ENCODE measurements at places on chromosomes 5 and 9.

DNA sequence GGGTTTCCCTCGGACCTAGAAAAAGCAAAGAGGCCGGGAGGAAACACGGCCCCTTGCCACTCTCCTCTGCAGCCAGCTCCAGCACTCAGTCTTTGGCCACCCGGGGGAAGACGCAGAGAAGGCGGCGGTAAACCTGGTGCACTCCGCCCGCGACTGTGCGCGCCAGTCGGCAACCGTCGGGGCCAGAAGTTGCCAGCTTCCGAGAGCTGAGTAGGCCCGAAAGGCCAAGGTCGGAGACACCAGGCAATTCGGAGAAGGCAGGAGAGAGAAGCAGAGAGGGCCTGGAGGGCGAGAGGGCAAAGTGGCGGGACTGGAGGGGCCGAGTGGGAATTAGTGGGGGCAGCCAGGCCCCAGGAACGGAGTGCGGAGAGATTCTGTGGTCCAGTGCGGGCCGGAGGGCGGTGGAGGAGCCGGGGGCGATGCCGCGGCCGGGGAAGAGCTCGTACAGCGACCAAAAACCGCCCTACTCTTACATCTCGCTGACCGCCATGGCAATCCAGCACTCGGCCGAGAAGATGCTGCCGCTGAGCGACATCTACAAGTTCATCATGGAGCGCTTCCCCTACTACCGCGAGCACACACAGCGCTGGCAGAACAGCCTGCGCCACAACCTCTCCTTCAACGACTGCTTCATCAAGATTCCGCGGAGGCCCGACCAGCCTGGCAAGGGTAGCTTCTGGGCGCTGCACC lies at the start of gene FOXB2:
Gene FOXB2, plus strand, starts transcription at position 420 of the 690 bp plus-strand sequence. Its CDS starts 0 bp downstream, at position 420.
- no peak for DNase-seq

- DNase-seq, result no peak
Measured at GRCh38 chr5:127028822-127029457, 1.4 kb downstream of the MARCHF3 start.

DNA sequence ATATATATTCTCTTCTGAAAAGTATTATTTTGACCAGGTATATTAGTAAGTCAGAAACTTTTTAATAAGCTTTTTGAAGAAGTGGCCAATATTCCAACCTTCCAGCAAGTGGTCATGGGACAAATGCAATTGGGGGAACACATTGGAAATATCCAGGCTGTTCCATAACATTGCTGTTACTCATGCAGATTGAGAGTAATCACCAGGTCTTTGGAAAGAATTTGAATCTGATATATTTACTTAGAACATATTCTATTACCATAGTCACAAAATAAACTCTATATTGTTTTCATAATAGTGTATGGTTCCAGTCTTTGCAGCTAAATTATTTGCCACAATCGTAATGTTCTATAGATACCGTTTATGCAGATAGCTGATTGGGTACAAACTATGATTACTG lies 102.8 kb downstream of the TAF11L14 start:
- DNase-seq, result no peak

DNA sequence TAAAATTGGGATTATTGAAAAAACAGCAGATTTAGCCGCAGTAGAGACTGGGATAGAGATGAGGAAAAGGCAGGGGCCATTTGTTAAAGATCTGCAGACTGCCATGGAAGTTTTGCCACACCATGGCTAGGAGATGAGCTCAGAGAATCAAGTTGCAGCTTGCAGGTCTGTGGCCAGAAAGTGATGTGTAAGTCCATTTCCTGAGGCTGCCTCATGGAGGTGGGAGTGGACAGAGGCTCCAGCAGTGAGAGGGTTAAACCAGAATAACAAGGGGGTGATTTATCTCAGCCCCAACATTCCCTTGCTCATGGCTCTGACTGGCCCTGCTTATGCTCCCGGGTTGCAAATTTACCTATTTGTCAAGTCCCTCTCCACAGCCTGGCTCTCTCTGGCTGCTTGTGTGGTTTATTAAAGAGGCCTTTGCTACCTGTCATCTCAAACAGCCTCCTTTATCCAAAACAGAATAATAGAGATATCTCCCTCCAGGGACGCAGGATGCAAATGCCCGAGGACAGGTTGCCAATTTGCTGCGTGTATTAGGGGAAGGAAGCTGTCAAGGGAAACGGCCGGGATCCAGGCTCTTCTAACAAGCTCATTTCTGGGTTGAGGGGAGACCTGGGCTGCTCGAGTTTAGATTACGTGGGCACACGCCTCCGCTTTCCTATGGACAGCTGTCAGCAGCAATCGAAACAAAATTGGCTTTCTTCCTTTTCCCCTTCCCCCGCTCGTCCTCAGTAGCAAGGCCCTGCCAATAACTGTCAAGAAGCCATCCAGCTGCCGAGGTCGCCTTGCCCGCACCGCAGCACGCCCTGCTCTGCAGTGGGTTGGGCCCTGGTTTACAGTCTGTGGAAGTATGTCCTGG lies 72.8 kb upstream of the PITX1 start:
- DNase-seq, result no peak

DNA sequence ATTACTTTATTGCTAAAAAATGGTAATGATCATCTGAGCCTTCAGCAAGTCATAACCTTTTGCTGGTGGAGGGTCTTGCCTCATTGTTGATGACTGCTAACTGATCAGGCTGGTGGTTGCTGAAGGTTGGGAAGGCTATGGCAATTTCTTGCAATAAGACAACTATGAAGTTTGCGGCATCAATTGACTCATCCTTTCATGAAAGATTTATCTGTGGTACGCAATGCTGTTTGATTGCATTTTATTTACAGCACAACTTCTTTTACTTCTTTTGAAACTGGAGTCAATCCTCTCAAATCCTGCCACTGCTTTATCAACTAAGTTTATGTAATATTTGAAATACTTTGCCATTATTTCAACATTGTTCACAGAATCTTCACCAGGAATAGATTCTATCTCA lies 58.3 kb upstream of the ACO1 start:
- no peak for DNase-seq

DNA sequence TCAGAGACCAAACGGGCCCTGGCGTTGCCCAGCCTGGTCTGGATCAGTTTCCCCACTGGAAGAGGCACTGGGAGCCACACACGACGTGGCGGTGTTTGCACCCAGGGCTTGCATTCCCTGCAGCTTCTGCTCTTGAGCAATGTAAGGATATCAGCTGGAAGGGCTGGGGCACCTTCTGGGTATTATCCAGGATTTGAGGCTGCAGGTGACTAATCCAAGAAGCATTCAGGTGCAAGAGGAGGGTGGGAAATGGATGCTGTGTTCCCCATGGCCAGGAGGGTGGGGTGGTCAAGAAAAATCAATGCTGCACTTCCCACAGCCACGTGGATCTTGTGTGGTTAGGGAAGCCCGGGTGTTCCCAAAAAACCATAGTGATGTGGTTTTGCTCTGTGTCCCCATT lies 430.9 kb downstream of the IRX2 start:
- DNase-seq, result no peak

DNA sequence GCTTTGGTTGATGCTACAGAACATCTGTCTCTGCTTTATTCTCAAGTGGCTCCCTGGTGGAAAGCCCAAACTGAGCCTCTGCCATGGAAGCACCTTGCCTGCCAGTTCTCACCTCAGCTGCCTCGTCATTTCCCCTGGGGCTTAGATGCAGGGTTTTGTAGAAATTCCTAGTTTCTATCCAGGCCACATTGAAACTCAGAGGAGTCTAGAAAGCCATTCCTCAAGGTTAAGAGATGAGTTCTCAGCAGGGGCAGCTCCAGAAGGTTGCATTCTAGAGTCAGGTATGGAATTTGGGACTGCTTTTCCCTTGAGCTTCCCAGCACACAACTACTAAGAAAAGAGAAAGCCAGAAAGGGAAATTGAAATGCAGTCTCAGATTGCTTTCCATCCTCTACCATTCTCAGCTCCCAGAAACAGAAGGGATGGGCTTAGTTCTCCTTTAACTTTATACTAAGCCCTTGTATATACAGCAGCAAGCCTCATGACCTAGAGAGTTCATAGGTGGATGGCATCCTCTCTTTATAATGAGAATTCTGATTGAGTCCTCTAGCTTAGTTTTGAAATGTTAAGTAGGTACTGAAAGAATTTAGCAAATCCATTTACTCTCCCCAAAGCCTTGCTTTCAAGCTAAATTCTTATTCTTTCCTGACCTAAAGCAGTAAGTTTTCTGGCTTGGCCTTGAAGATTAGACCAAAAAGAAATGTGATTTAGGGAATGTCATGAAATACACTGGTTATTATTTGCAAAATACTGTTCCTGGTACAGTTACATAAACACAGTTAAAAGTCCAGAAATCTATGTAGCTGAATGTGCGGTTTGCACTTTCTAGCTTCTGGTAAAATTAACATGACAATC lies 66.0 kb upstream of the MEF2C start:
- DNase-seq, result no peak

DNA sequence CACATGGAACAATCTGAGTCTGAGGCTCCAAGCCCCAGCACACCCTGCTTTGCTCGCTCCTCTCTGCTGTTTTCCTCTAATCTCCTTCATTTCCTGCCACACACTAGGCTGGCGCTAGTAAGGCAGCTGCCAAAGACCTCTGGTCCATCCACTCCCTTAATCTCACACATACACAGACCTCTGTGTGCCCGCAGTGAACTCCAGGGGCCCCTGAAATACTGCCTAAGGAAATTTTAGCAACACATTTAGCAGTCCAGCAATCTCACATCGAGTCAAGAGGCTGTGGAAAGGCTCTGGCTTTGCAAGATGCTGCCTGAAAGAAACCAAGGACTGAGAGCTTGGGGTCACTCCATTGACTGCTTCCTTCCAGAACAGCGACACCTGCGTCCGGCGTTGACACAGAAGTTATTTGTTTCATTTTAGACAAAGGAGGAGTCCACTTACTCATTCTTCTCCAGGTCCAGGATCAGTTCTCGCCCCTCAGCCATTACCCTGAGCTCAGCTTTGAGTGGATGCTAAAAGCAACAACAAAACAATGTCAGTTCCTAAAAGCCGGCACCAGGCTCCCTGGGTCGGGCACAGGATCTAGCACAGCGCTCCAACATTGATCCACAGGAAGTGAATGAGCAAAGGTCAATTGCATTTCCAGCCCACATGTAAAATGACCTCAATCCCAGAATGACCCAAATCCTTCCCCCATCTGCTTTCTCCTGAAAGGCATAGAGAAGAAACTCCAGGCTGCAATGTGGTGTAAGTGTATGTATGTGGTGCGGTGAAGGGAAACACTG lies 11.5 kb downstream of the ADAM19 start:
- DNase-seq, result no peak

DNA sequence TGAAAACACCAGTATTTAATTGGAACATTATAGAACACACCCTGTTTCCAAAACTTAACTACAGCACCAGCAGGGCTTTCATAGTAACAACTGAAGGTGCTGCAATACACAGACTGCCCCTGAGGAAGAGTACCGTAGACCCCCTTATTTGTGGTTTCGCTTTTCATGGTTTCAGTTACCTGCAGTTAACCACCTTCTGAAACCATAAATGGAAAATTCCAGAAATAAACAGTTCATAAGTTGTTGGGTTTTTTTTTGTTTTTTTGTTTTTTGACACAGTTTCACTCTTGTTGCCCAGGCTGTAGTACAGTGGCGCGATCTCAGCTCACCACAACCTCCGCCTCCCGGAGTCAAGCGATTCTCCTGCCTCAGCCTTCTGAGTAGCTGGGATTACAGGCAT lies 9.5 kb upstream of the GLDC start:
- DNase-seq, result no peak

DNA sequence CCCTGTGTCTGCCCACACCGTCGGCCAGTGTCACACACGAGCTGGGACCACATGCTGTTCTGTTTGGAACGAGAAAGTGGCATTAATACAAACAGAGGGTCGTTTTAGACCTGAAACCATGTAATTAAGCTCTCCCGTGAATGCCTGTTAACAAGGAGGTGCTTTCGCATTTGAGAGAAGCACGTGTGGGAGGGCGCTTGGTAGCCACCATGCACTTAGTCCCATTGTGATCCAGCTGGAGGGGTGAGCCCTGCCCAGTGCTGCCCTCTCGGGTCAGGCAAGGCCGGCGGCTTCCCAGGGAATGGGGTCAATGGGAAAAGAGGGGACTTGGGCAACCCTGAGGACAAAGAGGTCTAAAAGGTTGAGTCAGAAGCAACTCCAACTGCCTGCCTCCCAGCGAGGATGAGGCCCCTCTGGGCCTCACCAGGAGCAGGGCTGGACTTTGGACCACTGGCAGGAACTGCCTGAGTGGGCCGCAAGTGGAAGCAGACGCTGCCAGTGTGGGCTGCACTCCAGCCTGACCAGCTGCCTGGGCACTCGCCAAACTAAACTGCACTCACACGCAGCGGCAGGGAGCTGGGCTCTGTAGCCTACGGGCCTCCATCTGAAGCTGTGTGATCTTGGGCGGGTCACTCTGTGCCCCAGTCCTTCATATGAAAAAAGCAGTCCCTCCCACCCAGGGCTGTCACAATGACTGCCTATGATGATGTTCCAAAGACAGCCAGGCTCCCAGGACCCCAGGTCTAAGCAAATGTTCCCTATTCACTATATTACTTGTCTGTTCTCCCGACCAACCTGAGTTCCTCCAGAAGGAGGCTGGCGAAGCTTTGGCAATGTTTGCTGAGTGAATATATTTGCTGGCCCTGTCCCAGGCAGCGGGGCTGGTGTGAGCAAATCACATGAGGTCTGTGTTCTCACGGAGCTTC lies 195.7 kb downstream of the CDK5RAP2 start:
- DNase-seq, result no peak

GRCh38 chr5:53481159-53481886 lies 894 bp downstream of the FST start:
- no peak for DNase-seq

- DNase-seq, result no peak
Measured at GRCh38 chr9:104553261-104553660, 15.7 kb upstream of the OR13C8 start.

DNA sequence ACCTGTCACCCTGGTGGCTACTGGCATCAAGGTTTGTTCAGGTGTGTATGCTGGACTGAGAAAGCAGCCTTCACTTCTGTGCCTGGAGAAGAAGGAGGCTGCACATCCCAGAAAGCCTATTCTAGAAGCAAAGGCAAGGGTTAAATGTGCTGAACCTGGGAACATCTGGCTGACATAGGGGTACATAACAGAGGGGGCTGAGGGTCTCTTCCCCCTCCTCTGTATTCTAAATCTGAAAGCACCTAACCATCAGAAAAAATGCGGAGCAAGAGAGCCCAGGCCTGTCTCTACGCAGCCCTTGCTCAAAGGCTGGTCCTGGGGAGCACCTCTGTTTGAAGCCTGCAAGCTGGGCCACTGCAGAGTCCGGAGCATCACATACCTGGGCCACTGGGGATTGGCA lies 53.2 kb upstream of the FSTL4 start:
- no peak for DNase-seq

DNA sequence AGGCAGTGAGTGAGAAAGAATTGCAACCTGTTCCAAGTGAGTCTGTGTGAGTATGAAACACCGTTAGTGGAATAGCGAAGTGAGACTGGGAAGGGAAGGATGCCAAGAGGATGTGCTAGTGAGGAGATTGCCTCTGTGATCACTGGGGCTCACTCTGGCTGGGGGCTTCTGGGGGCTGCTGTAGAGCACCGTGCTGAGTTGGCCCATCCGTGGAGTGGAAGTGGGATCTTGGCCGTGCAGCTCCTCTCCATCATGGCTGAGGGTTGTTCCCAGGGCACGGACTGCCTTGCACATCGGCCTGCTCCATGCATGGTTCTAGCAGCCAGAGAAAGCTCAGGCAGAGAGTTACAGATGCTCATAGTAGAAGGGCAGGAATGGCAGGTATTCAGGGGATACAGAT lies 236.1 kb downstream of the AGTPBP1 start:
- DNase-seq, result no peak

Measured in nucleus accumbens (tissue), 56 donors.